Activated CD4-positive, alpha-beta T cell treated with anti-CD3 and anti-CD28 coated beads, Interleukin-10, Interleukin-2, amounts not matched to agents 100 ng/mL and 50 ng/mL, durations not matched to agents 16 hours and 8 hours (primary cell): ENCODE measurements at places on chromosomes 11 and 22.

GRCh38 chr22:22709719-22710445 lies 65.5 kb downstream of the GGTLC2 start:
- DNase-seq: peak; percentile 9

DNA sequence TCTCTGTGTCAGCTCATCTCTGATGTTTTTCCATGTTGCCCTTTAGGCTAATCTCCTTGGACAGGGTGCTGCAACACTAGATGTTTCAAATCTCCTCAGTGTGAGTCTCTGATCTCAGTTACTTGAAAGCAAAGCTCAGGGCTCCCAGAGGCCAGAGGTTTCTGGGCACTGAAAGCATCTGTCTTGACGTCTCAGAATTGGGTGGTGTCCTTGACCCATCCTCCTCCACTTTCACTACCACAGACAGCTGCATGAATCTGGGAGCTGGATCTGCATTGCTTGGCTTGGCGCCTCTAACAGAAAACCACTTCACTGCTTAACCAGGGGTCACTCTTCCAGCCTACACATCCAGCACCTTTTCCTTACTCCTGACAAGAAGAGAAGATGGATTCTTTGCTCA lies 399.4 kb downstream of the NXPE2 start:
- no peak for DNase-seq

DNA sequence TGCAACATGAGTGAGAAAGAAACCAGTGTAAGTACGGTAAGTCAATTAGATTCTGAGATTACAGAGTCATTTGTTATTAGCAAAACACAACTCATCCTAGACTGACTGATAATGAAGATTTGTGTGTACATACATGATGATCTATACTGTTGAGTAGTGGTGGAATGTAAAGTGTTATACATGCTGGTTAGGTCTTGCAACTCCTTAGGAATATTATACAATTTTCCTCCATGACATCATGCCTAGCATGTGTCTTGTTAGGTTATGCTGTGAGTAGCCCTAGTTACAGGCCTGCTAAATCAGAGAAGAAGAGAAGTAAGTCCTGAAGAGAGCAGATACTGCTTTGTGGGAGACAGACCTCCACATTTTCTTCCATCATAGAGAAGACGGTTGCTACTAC lies 880.6 kb downstream of the LUZP2 start:
- DNase-seq: no peak

- DNase-seq: no peak
Measured at GRCh38 chr11:45828996-45829395, 18.3 kb upstream of the CRY2 start.

GRCh38 chr11:16771350-16772140 lies 33.1 kb downstream of the C11orf58 start:
- no peak for DNase-seq

GRCh38 chr22:44580176-44581095 lies 82.4 kb upstream of the RTL6 start:
- DNase-seq: no peak

- DNase-seq: no peak
Measured at GRCh38 chr22:24236656-24237055, 8.2 kb downstream of the GGT5 start.

DNA sequence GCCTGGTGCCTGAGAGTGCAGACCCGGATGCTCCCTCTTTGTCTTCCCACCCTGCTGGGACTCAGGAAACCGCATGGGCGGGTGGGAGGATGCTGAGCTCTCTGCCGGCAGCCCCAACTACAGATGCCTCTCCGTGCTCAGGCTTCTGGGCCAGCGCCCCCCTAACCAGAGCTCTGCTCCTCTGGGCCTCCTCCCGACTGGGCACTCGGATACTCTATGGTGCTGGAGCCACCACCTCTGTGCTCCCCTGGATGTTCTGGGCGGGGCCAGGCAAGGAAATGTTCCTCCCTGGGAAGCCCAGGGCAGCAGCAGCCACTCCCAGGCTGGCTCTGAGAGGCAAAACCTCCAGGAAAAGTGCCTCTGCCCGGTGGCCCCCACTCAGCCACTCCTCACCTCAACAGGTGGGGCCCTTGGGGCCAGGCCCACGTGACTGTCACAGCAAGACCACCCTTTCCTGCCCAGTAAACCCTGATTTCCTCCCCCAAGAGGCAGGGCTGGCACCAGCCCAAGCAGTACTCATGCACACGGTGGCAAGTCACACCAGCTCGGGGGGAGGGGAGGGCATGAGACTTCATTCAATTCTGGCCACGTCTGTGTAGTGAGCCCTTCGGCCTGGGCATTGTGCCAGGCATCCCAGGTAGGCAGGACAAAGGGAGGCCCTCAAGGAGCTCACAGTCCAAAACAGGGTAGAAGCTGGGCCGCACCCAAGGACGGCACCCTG lies 54.7 kb upstream of the TCF20 start:
- no peak for DNase-seq

DNA sequence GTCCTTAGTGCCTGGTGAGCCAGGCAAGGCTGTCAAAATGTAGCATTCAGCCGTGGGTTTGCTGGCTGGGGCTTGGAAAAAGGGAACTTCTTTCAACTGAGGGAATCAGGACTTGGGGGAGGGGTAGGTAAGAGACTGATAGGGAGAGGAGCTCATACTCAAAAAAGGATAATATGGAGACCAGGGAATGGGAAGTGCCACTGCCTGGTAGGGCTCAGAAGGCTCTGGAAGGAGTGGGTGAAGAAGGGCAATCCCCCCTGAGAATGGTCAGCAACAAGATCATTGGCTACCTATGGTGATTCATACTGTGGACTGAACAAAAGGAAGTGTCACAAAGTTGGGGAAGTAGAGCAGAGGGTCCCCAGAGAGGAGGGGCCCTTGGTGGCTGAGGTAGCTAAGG lies 1.9 kb downstream of the CNGA4 start:
- DNase-seq: no peak

GRCh38 chr22:41919357-41920224 lies 4.7 kb upstream of the SHISA8 start:
- peak; percentile 55 for DNase-seq

DNA sequence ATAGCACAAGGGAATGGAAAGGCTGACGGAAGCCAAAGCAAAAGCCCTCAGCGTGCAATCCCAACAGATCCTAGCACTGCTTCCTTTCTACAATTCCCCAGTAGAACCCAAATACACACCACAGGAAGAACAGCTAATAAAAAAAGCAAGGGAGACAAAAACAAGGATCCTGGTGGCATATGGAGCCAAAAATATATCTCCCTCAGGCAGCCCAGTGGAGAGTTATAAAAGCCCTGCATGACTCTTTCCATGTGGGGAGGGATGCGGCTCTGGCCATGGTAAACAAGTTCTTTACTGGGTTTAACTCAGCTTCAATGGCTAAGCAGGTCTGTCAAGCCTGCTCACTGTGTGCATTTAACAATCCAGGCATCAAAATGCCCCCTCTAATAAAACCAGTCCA lies 88.1 kb downstream of the PIWIL4 start:
- no peak for DNase-seq

GRCh38 chr11:95245038-95245437 lies 14.0 kb upstream of the SESN3 start:
- DNase-seq: no peak

GRCh38 chr11:2673250-2673610 lies 26.6 kb downstream of the KCNQ1OT1 start:
- DNase-seq: no peak

GRCh38 chr11:128664317-128664716 lies 29.6 kb upstream of the FLI1 start:
- DNase-seq: no peak

GRCh38 chr11:36492724-36493304 lies 17.3 kb downstream of the TRAF6 start:
- peak; percentile 57 for DNase-seq

- no peak for DNase-seq
Measured at GRCh38 chr11:88203604-88204003, 28.4 kb upstream of the RAB38 start.

GRCh38 chr22:42375982-42376381 lies 56.2 kb downstream of the NFAM1 start:
- DNase-seq: no peak

GRCh38 chr11:7522121-7522520 lies 8.3 kb downstream of the PPFIBP2 start:
- DNase-seq: no peak

GRCh38 chr11:44957776-44958564 lies 7.3 kb upstream of the TP53I11 start:
- DNase-seq: no peak

GRCh38 chr11:449889-450808 lies at the start of gene PTDSS2:
PTDSS2 (plus strand) TSS chr11:450279; CDS start chr11:450456, 177 bp downstream.
- DNase-seq: peak; percentile 97

GRCh38 chr11:25902476-25902875 lies 429.5 kb upstream of the ANO3 start:
- DNase-seq: no peak

DNA sequence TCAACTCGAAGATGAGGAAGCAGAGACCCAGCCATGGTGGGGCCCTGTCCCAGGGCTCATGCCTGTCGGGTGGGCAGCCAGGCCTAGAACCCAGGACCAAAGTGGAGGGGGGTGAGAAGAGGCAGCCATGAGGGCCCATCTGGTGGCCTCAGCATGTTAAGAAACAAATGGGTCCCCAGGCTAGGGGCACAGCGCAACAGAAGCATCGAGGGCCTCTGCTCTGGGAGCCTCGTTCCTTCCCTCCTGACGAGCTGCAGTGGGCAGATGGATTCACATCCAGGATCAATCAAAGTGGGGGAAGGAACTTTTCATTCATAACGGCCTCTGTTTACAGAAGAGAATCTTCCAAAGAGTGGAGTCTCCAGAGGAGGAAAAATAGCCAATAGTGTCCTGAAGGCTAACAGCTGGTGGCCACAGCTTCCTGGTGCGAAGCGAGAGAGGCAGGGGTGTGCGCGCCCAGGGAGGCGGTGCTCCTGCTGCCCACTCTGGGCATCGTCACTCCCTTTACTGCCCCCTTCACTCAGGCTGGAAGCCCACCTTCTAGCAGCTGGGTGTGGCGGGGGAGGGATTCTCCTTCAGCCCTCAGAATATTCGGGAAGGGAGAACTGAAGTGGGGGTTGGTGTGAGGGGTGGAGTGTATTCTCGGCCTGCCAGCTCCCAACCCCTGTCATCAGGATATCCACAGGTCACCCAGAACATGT lies 4.3 kb downstream of the CBX7 start:
- DNase-seq: no peak

DNA sequence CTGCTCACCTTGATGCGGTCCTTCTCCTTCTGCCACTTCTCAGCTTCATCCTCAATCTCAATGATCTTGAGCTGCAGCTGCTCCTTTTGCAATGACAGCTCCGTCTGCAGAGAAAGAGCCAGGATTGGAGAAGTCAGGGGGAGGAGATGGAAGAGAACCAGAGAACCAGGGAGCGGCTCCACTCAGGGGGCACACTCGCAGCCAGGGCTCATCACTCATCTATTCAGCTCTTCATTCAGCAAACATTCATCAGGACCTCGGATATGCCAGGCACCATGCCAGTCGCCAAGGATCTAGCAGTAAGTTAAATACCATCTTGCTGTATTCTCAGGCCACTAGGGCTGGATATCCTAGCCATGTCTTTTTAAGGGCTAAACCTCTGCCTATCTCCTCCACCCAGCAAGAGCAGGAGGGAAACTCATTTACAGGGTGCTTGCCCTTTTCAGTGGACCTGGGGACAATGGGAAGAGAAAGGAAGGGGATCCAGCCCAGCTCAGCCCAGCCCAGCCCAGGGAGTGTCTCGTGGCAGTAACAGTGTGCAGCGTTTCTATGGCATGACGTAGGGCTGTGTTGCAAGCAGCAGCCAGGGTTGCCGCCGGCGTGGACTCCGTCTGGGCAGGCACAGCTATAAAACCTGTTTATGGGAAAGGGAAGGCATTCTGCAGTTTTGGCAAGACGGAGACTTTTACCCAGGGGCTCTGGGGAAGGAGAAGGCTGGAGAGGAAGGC lies 9.4 kb downstream of the TRIM29 start:
- DNase-seq: no peak

DNA sequence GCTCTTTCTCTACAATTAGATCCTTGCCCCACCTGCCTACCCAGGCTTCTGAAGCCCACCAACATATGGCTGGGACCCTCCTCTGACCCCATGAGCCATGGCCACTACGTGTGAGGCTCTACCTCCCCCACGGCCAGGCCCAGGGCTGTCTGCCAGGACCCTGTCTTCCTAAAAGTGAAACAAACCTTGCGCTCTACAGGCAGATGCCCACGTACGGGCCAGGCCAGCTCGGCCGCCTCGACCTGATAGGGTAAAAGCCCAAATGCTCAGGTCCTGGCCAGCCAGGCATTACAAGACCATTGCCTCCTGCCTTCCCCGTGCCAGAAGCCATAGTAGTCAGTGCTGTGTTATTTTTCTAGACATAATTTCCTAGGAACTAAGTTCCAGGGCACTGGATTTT lies 1496.4 kb downstream of the BRD1 start:
- DNase-seq: no peak

DNA sequence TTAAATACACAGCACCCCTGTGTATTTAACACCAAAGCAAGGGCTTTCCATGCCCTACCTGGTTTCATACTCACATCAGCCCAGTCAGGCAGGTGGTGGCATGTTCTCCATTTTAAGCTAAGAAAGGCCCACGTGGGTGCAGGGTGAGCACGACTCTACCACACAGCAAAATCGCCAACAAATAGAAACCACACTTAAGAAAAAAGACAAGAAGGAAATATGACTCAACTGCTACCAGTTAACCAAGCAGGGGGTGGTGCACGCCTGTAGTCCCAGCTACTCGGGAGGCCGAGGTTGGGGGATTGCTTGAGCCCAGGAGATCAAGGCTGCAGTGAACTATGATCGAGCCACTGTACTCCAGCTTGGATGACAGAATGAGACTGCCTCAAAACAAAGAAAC lies 35.2 kb upstream of the TFIP11 start:
- peak; percentile 55 for DNase-seq

DNA sequence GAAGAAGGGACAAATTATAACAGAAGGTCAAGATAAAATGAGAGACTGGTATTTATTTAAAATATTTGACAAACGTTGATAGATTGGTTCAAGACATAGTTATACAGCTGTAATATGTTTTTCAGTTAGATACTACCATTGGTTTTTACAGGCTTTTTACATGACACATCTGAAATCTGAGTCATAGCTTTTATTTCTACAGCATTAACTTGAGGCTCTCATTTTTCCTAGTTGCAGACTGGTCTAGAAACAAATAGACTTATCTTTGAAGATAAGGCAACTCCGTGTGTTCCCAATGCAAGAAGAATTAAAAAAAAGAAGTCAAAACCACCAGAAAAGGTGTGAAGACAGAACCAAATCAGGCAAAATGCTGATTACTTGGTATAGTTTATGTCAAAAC lies 31.3 kb downstream of the CEP57 start:
- no peak for DNase-seq

GRCh38 chr11:2149460-2149859 lies 10.3 kb upstream of the IGF2 start:
- no peak for DNase-seq

DNA sequence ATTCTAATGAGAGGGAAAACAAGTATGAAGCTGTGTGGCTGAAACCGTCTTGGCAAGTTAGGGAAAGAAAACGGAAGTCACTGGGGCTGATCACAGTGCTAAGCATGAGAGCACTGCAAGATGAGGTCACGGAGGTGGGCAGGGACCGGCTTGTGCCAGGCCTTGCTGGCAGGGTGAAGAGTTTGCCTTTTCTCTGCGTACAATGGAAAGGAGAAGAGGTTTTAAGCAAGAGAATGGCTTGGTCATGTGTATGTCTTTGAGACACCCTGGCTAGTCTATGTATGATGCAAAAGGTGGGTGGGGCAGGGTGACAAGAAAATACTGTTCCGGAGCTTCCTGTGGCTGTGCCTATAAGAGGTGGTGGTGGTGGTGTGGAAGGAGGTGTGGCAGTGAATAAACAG lies 567.9 kb downstream of the NTM start:
- DNase-seq: no peak
